ENCODE measurements at places on chromosomes 1 and 21. TPM values are rescaled to one million over a fixed set of nuclear protein-coding genes. Genes with fewer than 3 reads are reported as not detected.

The C1QB gene
- total RNA-seq, result 102 TPM

The ATAD3C gene
- 1.9 TPM for total RNA-seq

The PLEKHA6 gene
- 21.6 TPM for total RNA-seq

The RBBP4 gene
- total RNA-seq, result 98.9 TPM

The SLC2A5 gene
- total RNA-seq, result 3.2 TPM

The NMNAT1 gene
- 20.8 TPM for total RNA-seq

The SLC30A2 gene
- total RNA-seq, result 6.4 TPM

The DNAJC28 gene
- 6.7 TPM for total RNA-seq

The GSTM5 gene
- 2.6 TPM for total RNA-seq

The PMF1 gene
- 65.1 TPM for total RNA-seq

The TDRD10 gene
- 1.9 TPM for total RNA-seq

The HUNK gene
- total RNA-seq, result 0.40 TPM

The OR2T29 gene
- not detected for total RNA-seq

The NUDT4B gene
- total RNA-seq, result not detected

The TRIM67 gene
- total RNA-seq, result not detected
